ENCODE measurements at places on chromosomes 12 and 14. TPM values are rescaled to one million over a fixed set of nuclear protein-coding genes. Genes with fewer than 3 reads are reported as not detected.
A peak's percentile ranks its signal among the peaks of the same experiment; 100 is the strongest.

MORN3 gene
- total RNA-seq = 1.6 TPM

OR4E2 gene
- not detected for total RNA-seq

ZDHHC22 gene
- total RNA-seq = not detected

CIROP gene
- not detected for total RNA-seq

- DNase-seq = no peak
Measured at GRCh38 chr14:24853446-24853845, 196.5 kb downstream of the STXBP6 start.

- no peak for DNase-seq
Measured at GRCh38 chr12:117680312-117680711, 288.5 kb downstream of the KSR2 start.

DNA sequence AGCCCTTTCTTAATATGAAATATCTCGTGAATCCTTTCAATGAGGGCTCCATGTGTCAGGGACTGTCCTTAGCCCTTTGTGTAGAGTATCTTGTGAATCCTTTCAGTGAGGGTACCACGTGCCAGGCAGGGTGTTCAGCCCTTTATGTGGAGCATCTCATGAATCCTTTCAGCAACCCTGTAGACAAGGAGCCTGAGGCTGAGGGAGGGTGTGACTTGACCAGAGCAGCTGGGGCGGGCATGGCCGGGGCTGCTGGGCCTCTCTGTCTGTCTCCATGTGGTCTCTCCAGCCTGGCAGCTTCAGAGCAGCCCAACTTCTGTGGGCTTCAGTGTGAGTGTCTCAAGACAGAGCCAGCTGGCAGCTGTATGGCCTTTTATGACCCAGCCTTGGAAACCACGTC lies 140.2 kb downstream of the AACS start:
- DNase-seq = no peak

DNA sequence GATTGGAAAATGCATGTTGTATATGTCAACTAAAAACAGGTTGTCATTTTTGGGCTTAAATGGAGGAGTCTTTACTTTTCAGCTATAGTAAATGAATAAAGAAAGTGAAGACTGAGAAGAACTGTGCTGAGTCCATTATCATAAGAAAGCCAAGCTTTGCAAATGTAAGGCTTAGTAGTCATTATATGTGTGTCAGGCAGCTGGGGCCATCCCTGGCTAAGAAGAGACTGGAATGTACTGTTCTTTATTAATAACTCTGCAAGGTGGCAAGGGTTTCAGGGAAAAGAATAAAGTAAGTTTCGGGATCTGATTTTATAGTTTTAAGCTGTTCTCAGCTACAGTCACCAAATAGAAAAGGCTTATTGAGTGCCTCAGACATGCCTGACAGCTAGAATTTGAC lies 48.7 kb downstream of the SRGAP1 start:
- no peak for DNase-seq

- DNase-seq = no peak
Measured at GRCh38 chr14:103904493-103905107, 23.7 kb upstream of the TDRD9 start.

DNA sequence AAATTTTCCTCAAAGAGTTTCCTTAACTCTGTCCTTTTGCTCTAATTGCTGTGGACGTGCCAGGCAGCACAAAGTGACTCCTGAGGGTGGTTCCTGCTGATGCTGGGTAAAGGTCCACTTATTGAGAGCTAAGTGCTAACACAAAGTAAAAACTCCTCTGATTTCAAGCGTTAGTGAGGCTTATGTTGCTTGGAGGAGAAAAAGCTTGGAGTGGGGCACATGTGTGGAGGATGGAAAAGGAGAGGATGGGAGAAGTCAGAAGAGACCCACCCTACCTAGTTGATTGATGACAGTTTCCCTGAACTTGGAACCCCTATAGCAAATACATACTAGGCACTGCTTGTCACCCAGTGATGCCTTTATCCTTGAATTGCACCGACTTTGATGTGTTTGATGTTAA lies 10.1 kb upstream of the SLC11A2 start:
- DNase-seq = no peak

DNA sequence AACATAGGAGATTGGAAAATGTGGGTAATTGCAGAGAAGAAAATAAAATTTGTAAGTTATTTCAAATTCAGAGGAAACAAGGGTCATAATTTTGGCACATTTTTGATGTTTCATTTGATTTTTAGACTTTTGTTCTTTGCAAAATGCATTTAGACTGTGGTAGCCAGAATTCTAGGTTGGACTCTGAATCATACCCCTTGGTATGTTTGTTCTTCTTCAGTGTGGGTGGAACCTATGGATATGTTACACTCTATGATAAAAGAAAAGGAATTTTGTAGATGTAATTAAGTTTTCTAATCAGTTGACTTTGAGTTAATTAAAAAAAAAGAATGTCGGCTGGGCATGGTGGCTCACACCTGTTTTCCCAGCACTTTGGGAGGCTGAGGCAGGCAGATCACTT lies 827.0 kb downstream of the AACS start:
- DNase-seq = no peak

- no peak for DNase-seq
Measured at GRCh38 chr12:72272091-72272661, at the start of gene TRHDE. Gene TRHDE, plus strand, starts transcription at chr12:72272370. Its CDS starts 274 bp downstream, at chr12:72272644.

DNA sequence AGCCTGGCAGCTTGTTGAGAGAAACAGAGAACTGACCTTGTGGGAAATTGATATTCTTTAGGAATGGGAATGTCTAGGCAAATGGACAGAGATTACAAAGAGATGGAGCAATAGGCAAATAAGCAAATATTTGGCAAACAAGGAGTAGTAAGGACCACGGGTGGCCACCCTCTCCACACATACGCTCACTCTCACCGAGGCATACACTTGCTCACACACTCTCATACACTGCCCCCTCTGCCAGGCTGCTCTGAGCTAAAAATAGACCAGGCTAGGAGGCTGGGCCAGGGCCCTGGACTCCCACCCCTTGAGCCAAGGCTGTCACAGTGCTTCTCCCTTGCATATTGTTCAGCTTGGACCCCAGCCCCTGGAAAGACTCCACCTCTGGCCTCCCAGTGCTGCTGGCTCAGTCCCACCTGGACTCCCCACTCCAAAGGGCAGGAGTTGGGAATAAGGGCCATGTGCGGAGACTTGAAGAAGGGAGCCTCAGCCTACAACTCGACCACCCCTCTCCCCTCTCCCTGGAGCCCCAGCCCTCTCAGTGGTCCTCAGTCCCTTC lies 1.1 kb downstream of the PPP1R1A start:
- no peak for DNase-seq

- DNase-seq = no peak
Measured at GRCh38 chr12:67991158-67991557, 1.9 kb downstream of the IFNG-AS1 start.

- DNase-seq = no peak
Measured at GRCh38 chr14:65949711-65950516, 536.3 kb upstream of the CCDC196 start.

DNA sequence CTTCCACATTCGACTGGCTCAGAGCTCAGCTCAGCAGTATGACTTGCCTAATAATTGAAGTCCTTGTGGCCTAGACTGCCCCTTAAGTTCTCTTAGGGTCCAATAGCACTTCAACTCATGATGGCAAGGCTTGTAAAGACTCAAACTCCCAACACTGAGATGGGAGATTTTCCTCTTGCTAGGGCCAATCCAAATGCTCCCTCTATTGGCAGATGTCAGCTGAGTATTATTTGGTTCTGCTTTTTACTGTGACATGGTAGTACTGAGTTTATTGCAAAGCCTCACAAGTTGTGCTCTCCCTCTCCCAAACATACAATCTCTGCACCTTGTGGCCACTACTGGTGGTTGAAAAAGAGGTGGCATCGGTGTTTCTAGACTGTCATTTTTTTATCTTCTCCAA lies 164.2 kb downstream of the ALG10 start:
- DNase-seq = no peak

DNA sequence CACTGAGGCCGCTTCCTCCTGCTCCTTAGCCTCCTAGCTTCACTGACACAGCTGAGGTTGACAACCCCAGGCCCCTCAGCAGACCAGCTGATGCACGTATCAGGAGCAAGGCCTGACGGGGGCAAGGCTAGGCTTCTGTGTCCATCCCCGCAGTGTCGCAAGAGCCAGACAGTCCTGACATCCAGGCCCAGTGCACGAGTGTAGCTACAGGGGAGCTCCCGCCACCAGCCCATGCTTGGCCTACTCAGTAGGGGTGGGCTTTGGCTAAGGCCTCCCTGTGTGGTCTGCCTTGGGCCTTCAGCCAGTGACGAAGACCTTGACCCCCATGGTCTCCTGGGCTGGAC lies 179.1 kb downstream of the DPF3 start:
- DNase-seq = no peak

GRCh38 chr14:94143239-94143638 lies 13.8 kb upstream of the IFI27L2 start:
- DNase-seq = peak; percentile 75

- DNase-seq = peak; percentile 96
Measured at GRCh38 chr12:14256555-14257169, 108.8 kb upstream of the ATF7IP start.

All from Karpas-422 (cell line).